ENCODE measurements at places on chromosomes 7 and 10.
A peak's percentile ranks its signal among the peaks of the same experiment; 100 is the strongest.

- peaks cover 2% of the 10 kb centered on the region for H3K27me3 ChIP-seq
- peak overlapping the region; percentile 34 for H3K27ac ChIP-seq
Observed at GRCh38 chr7:44377134-44377463, 51.7 kb upstream of the CAMK2B start.

DNA sequence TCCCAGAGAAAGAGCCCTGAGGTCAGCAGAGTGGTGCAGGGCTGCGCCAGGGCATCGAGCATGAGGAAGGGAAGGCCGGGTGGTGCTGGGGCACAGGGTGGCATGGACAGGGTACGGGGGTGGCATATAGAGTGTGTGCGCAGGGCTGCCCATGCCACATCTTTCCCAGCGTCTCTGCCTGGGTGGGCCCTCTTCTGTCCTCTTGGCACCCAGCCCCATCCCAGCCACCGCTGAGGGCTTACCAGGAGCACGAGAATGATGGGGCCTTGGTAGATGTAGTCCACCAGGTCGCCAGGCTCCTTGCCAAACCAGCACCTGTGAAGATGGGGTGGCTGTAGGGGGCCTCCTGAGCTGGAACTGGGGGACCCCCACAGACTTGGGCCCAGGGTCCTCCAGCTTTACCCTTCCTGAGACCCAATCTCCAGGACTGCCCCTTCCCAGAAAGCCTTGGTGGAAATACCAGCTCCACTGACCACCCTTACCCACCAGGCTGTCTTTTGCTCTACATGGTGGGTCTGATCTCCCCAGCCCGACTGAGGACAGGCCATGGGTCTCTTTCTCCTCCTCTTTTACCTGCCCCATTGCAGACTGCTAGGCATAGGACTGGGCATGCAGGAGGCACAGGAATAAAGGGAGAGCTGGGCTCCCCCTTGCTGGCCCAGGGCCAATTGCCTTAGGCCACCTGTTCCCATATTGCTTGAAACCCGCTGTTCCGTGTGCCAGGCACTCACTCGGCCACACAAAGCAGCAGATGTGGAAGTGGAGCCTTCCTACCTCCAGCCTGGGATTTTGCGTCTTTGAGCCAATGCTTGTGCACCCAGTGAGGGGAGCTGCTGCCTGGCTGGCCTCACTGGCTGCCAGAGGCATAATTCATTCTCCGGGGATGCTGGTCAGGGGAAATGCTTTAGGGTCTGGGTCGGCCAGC lies 21.7 kb downstream of the CRHR2 start:
- DNase-seq: no peak
- H3K4me1 ChIP-seq: peaks cover 3% of the 10 kb centered on the region
- no peak overlapping the region for H3K4me3 ChIP-seq
- H3K27ac ChIP-seq: no peak overlapping the region

DNA sequence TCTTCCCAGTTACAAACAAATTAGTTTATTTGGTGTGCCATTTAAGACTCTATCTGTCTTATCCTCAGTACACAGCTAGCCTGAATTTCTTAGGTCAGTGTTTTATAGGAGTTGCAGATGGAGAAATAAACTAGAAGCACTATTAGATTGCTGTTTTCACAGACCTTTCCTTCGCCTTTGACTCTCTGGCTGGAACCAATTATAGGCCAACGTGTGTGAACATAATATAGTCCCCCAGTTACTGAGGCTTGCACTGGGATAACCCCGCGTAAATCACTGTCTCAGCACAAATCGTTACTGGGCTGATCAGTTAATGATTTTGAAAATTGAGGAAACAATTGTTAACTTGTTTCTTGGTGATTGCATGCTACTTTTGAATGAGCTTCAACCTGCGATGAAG lies 233.4 kb downstream of the GFRA1 start:
- H3K27me3 ChIP-seq: no peaks in the 10 kb centered on the region
- no peak overlapping the region for H3K27ac ChIP-seq
- DNase-seq: no peak
- H3K4me3 ChIP-seq: no peak overlapping the region
- H3K36me3 ChIP-seq: no peaks in the 10 kb centered on the region

DNA sequence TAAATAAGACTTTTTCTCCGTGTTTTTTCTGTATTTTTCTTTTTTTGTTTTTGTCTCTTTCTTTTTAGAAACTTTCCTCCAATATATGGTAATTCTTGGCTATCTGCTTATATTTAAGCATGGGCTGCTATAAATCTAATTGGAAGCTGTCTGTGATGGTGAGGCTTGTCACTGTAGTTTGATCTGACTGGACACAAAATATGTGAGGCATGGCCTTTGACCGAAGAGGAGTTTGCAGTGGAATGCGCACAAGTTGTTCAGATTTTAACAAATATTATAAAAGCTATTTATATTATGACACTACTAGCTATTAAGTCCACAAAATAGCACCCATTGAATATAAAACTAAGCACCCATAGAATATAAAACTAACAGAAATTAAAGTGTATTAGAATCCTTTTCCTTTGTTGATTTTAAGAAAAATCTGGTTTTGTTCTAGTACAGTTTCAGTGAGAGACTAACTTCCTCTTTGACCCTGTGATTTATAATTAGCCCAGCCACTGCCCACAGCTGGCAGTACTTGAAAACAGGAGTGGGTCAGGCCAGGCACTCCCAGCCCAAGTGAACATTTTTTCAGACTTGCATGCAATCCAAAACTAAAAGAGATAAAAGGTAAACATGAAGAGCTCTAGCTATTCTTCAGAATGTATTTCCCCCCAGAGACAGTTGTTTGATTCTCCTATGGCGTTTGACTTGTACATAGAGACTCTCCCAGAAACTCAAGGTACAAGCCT lies 69.9 kb upstream of the FGL2 start:
- H3K4me1 ChIP-seq: peaks cover 3% of the 10 kb centered on the region
- DNase-seq: no peak
- H3K27ac ChIP-seq: no peak overlapping the region
- no peak overlapping the region for H3K4me3 ChIP-seq
- peaks cover 3% of the 10 kb centered on the region for H3K36me3 ChIP-seq

GRCh38 chr7:121666306-121666705 lies 206.7 kb upstream of the PTPRZ1 start:
- no peak overlapping the region for H3K27ac ChIP-seq
- no peaks in the 10 kb centered on the region for H3K4me1 ChIP-seq
- no peaks in the 10 kb centered on the region for H3K27me3 ChIP-seq
- no peak overlapping the region for H3K4me3 ChIP-seq
- DNase-seq: no peak

DNA sequence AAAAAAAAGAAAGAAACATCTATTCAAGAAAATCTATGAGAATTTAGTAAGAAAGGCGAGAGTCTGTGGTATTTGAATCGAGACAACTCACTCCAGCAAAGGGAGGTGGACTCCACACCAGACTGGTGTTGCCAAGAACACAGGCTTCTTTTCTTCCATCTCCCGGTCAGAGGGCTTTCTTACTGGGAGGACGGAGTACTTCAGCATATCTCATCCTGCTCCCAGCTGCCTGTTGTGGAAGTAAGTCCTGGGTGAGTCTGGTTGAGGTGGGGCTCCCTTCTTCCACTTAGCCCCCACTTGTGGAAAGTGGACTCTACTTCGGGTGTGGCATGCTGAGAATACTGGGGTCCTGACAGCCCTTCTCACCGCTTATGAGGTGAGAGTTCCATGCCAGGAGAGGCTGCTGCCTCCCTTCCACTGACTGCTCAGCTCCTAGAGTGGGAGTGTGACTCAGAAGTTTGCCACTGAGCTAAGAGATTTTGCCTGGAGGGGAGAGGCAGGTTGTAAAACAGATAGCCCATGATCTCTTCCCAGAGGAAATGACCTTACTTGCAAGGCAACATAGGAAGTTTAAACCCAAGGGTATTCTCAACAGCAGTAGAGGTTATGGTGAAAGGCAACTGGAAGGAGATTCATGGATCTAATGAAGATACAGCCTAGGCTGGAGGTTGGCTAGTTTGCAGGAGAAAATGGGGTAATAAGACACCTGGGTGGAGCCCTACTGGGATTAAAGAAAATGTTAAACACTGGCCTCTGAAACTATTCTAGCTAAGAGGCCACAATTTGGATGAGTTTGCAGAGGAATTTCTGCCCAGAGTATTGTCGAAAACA lies 3.5 kb upstream of the NACAD start:
- H3K27me3 ChIP-seq: peaks cover 25% of the 10 kb centered on the region
- peaks cover 3% of the 10 kb centered on the region for H3K36me3 ChIP-seq
- H3K4me1 ChIP-seq: peaks cover 4% of the 10 kb centered on the region
- H3K27ac ChIP-seq: no peak overlapping the region
- no peak overlapping the region for H3K4me3 ChIP-seq

All from activated naive CD8-positive, alpha-beta T cell treated with anti-CD3 and anti-CD28 coated beads, Interleukin-2, amount 10 ng/mL, durations not matched to agents 7 days and 5 days (primary cell).